ENCODE measurements at places on chromosomes 13 and 19. TPM values are rescaled to one million over a fixed set of nuclear protein-coding genes. Genes with fewer than 3 reads are reported as not detected.

DNA sequence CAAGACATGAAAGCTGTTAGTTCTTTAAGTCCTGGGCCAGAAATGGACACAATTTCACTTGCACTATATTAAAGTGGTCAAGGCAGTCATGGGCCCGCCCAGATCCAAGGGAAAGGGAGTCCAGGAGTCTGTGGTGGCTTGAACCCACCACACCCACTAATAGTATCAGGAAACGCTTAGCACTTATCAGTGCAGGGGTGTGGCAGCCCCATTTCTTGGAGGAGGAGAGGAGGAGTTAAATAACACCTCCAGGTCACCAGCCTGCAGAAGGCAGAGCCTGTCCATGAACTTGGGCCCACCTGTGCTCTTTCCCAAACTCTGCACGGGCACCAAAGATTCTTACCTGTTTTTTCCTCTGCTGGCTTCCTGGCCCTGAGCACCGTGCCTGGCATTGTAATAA, 5.4 kb upstream of the NTN5 start:
- no peaks in the 10 kb centered on the region for H3K27me3 ChIP-seq
- no peak overlapping the region for H3K4me3 ChIP-seq
- no peaks in the 10 kb centered on the region for H3K36me3 ChIP-seq
- DNase-seq = no peak

C13orf42 gene
- total RNA-seq = not detected

GRCh38 chr13:33008946-33009722, 7.1 kb upstream of the KL start:
- no peak overlapping the region for H3K4me3 ChIP-seq
- no peak overlapping the region for H3K27ac ChIP-seq
- no peaks in the 10 kb centered on the region for H3K4me1 ChIP-seq
- no peaks in the 10 kb centered on the region for H3K36me3 ChIP-seq

DNA sequence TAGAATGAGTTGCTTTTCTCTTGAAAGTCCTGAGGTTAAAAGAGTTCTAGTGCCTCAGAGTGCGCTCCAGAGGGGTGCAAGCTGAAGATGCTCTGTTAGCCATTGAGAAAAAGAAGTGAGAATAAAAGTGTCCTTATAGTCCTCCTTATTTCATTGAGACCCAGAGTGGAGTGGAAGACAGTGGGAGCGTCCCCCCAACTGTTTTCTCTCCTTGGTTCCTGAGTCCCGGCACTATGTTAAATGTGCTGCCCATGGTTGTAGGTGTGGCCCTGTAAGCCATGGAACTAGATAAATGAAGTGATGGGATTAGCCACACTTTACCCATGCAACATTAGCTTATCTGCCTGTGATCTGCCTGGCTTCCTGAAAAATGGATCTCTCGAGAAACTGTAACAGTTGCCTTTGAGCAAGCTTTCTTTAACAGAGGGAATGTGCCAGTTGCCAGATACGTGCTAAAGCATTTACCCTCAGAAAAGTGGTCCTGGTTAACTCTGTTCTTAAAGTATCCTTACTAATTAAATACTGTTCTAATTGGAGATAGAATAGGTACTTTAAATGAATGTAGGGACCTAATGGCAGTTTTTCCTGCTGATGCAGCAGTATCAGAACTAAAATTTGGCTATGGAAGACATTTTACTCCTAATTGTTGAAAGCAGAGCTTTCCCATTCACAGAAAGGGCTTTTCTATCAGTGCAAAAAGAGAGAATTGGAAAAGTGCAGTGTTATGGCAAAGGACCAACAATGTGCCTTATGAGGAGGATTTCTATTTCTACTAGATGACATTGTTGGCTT, 21.4 kb upstream of the PSG9 start:
- no peak overlapping the region for H3K4me3 ChIP-seq
- no peaks in the 10 kb centered on the region for H3K36me3 ChIP-seq
- no peaks in the 10 kb centered on the region for H3K27me3 ChIP-seq
- no peak for DNase-seq
- no peak overlapping the region for H3K27ac ChIP-seq
- no peaks in the 10 kb centered on the region for H3K4me1 ChIP-seq

GRCh38 chr19:46144756-46145155, 3.3 kb upstream of the IGFL2 start:
- H3K4me1 ChIP-seq = no peaks in the 10 kb centered on the region
- no peaks in the 10 kb centered on the region for H3K36me3 ChIP-seq
